ENCODE measurements at places on chromosomes 11 and 22. TPM values are rescaled to one million over a fixed set of nuclear protein-coding genes. Genes with fewer than 3 reads are reported as not detected.

The OR52R1 gene
- not detected for total RNA-seq

The GLYAT gene
- not detected for total RNA-seq

The ARHGAP32 gene
- 39.3 TPM for total RNA-seq

The PTPRCAP gene
- total RNA-seq, result 1.8 TPM

The P2RY6 gene
- 0.51 TPM for total RNA-seq

The ALG8 gene
- total RNA-seq, result 53.7 TPM

The EP300 gene
- 123 TPM for total RNA-seq

The GGTLC3 gene
- not detected for total RNA-seq

The DEUP1 gene
- 1.2 TPM for total RNA-seq

The OR51B5 gene
- 1.1 TPM for total RNA-seq

The NLRP14 gene
- total RNA-seq, result 0.54 TPM

The C11orf16 gene
- total RNA-seq, result not detected

The TREH gene
- total RNA-seq, result not detected

The MS4A12 gene
- not detected for total RNA-seq

The GPR83 gene
- total RNA-seq, result 0.09 TPM

The TEX12 gene
- total RNA-seq, result 0.36 TPM

The TSGA10IP gene
- not detected for total RNA-seq

DNA sequence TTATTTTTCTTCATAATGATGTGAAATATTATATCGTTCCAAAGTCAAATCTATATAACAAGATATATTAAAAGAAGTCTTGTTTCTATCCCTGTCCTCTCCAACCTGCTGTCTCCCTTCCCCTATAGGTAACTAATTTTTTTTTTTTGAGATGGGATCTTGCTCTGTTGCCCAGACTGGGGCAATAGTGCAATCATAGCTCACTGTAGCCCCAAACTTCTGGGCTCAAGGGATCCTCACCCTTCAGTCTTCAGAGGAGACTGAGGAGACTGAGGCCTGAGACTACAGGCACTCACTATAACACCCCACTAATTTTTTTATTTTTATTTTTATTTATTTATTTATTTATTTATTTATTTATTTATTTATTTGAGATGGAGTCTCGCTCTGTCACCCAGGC lies 10.3 kb upstream of the RELA start:
- DNase-seq, result no peak

GRCh38 chr22:47044722-47045535 lies 282.5 kb downstream of the TBC1D22A start:
- no peak for DNase-seq

- no peak for DNase-seq
Observed at GRCh38 chr11:110074499-110074898, 18.7 kb upstream of the ZC3H12C start.

DNA sequence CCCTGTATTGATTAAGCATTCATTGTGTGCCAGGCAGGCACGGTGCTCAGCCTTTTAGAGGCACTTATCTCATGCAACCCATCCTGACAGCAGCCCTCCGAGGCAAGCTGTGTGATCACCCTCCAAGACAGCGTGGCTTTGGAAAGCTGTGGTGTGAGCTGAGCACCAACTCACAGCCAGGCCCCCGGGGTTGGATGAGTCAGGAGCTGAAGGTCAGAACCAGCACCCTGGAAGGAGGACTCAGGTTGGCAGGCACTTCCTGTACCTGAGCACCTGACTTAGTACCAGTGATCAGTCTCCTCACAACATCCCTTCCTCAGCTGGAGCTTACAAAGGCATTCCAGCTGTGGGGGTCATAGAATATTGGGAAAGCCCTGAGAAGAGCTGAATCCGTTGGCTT lies 9.0 kb downstream of the PATZ1 start:
- DNase-seq, result no peak

DNA sequence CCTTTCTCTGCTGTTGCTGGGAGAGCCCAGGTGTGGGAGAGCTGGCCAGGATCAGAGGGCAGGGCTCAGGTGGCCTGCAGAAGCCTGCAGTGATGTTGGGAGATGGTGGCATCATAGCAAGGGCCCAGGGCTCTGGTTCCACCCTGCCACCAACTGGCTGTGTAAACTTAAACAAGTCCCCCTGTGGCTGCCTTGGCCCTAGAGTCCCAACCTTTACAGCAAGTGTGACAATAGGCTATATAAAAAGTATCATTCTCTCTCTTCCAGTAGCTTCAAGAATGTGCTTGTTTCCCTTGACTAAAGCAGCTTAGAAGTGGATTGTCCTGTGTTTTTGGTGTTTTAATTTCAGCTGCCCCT lies 201.8 kb upstream of the E2F8 start:
- DNase-seq, result no peak

- no peak for DNase-seq
Observed at GRCh38 chr22:44033694-44034093, 9.6 kb downstream of the PARVB start.

DNA sequence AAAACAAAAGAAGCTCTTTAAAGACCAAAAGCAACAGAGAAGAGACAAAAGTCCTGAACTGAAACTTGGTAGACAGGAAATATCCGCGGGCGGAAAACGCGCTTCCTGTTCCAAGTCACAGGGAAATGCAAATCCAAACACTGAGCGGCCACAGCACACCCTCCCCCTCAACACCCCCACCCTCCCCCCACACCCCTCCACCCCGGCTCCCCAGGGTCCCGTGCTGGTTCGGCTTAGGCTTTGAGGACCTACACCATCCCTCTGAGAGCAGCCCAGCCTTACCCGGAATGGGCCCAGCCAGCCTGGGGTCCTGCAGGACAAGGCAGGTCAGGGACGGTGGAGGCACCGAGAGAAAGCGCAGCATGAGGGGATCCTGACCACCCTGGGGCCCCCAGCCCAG lies 160.4 kb downstream of the BRD1 start:
- no peak for DNase-seq

GRCh38 chr11:104061853-104062521 lies 25.5 kb downstream of the DDI1 start:
- no peak for DNase-seq

GRCh38 chr22:43249789-43250471 lies 63.0 kb upstream of the TTLL12 start:
- DNase-seq, result no peak

DNA sequence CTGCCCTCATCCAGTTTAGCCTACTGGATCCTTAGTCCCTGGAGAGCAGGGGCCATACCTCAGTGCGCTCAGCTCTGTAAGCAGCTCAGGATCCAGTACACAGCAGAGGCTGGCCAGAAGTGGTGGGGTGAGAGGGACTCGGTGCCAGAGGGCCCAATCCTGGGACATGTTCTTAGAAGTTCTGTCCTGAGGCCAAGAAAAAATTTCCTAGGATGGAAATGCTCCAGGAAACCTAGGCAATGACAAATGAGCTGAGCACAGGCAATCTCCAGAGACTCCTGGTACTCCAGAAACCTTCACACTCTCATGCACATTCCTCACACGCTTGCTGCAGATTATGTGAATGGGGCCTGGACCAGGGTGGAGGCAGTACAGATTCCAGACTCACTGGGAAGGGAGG lies 89.6 kb downstream of the SERGEF start:
- DNase-seq, result no peak

- no peak for DNase-seq
Observed at GRCh38 chr11:14015711-14016110, 53.2 kb downstream of the SPON1 start.

GRCh38 chr11:24521601-24522000 lies 24.7 kb downstream of the LUZP2 start:
- DNase-seq, result no peak

DNA sequence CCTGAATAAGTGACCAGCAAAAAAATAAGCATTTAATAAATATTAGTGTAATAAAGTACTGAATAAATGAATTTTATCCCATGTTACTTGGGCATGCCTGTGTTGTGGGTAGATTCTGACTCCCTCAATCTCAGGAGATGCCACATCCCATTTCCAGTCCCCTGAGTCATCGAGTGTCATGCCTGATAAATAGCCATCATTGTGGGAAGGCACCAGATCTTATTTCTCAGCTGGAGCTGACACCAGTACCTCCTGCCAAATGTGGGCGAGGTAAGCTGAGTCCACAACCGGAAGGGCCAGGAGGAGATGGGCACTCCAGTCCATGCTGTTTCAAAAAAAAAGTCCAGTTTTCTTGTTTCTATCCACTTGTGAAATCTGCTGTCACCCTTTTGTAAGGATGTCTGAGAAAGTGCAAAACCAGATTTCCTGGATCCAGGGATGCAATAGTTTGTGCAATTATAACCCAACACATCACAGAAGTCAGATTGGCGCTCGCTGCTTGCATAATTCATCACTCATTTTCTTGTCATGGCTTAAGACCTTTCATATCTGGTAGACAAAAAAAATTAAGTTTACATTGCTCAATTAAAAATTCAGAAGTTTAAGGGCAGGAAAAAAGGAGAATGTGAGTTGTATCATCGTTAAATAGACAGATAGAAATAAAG lies 311.6 kb downstream of the MIAT start:
- DNase-seq, result no peak

DNA sequence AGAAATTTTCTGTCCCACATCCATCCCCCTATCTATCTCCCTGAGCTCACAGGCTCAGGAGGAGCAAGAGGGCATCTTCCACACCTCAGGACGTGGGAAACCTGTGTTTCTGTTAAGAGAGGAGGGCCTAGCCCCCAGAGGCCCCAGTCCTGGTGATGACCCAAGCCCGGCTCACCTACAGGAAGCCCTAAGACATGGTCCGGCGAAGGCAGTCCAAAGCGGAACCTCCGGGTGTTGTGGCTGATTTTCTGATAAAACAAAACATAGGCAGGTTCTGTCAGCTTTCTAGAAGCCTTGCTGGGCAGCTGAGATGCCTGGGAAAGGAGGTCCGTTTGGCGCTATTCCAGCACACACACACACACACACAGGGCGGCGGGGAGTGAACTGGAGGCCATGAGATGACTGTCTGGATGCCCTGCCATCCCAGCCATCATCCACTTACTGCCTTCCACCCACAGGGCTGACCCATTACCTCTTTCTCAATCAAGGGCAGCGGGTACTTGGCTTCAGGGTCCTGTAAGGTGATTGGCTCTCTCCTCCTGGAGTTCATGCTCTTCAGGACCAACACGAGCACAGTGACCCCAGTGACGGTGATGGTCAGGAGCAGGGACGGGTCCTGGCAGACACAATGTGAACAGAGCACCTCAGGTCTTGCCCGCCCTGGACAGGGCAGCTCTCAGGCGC lies 882 bp downstream of the CYB5R2 start:
- DNase-seq, result no peak

GRCh38 chr11:108965306-108966001 lies 300.6 kb downstream of the DDX10 start:
- no peak for DNase-seq

- no peak for DNase-seq
Observed at GRCh38 chr11:20080032-20080685, 80.1 kb downstream of the DBX1 start.

GRCh38 chr11:67615728-67616430 lies 9.1 kb downstream of the NDUFV1 start:
- no peak for DNase-seq

DNA sequence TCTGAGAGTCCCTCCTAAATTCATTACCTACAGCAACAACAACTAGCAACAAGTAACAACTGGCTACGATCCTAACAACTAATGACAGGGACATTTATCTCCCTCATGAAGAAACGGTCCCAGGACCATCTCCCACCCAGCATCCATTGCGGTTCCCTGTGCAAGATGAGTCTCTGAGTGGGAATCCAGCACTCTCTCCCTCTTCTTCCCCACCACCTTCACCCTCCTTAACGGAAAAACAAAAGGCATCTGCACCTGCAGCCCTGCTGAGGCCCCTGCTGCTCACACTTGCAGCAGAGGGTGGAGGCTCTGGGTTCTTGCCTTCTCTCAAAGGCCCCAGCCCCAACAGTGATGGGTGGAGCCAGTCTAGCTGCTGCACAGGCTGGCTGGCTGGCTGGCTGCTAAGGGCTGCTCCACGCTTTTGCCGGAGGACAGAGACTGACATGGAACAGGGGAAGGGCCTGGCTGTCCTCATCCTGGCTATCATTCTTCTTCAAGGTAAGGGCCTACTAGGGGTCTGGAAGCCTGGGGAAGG lies at the start of gene CD3G:
CD3G (plus strand) TSS at position 364 of the 535 bp plus-strand sequence; CDS start at position 444, 80 bp downstream.
- DNase-seq, result no peak

GRCh38 chr11:70522309-70522592 lies 123.9 kb downstream of the CTTN start:
- DNase-seq, result no peak

- no peak for DNase-seq
Observed at GRCh38 chr11:14079011-14079410, 116.5 kb downstream of the SPON1 start.

DNA sequence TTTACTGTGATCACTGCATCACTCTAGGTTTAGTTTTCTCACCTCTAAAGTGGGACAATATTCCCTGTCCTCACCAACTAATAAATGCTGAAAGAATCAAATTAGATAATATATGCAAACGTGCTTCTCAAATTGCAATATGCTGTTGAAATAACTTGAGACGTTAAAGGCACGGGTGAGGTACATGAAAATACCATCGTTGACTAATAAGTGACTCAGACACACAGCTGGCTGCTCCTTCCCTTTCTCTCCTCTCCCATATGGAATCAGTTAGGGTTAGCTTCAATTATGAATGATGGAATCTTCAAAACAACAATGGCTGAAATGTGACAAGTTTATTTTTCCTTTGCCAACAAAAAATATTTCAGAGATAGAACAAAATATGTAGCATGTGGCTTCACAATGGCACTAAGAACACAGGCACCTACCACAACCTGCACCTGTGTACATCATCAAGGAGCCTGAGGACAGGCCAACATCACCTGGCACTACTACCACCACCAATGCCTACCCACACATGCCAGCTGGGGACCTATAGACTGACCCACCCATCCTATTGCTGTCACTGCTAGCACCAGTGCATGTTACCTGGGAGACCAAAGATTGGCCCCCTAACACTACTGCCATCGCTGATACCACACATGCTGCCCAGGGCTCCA lies 13.7 kb downstream of the GDPD4 start:
- DNase-seq, result no peak

DNA sequence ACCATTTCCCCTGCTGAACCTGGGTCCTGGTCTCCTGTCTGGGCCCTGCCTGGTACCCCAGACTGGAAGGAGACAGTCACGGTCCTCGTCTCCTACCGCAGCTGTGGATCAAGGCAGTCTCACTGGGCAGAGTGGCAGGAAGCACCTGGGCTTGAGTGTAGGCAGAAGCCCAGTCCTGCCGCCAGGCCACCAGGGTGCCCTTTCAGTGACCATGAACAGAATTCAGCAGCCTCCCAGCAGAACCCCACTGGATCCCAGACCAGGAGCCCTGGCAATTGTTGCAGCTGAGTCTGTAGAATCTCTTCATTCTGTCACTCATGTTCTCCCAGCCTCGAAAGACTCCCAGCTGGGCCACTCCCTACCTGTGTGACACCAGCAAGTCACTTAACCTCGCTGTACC lies 25.5 kb upstream of the CREB3L1 start:
- no peak for DNase-seq

DNA sequence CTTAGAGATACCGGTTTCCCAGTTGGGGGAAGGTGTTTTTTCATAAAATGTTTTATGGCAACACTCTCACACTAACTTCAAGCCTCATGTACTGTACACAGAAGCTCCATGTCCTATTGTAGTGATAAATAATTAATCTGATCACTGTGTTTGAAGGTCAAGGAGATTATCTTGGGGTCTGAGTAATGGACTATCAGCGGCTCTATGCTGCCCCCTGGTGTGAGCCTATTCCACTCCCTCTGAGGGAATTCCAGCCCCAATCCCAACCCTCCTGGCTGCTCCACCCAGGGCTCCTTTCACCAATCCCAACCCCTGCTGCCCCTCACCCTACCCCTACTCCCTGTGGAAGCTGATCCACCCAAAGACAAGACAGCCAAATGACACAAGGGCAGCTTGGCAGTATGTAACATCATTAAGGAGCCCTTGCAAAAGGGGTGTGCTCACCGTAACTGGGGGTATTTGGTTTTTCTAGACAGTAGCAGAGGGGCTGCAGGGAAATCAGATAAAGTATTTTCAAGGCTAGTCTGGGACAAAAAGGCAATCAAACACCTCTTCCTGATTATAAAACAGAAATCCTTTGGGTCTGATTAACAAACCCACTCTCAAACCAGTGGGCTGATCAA lies 22.3 kb downstream of the HPS4 start:
- DNase-seq, result no peak
